ENCODE measurements at places on chromosomes 16 and 17.

- DNase-seq = peak; percentile 79
Measured at GRCh38 chr17:18181358-18181757, 2.3 kb upstream of the ALKBH5 start.

DNA sequence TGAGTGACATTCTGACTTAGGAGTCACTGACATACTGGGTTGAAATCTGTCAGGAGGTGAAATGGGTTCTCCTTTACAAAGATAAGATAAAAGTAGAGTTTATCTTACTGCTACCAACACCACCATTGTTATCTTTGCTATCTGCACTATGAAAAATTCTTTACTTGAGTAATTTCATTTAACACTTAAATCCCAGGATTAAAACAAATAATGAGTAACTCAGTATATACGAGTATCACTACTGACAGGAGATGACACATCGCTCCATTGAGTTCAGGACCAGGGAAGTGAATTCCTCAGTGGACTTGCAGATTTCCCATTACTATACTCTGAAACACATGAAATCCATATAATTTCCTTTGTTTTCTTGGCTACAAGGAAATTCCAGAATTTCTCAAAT lies 242.1 kb upstream of the NLRP1 start:
- DNase-seq = no peak

DNA sequence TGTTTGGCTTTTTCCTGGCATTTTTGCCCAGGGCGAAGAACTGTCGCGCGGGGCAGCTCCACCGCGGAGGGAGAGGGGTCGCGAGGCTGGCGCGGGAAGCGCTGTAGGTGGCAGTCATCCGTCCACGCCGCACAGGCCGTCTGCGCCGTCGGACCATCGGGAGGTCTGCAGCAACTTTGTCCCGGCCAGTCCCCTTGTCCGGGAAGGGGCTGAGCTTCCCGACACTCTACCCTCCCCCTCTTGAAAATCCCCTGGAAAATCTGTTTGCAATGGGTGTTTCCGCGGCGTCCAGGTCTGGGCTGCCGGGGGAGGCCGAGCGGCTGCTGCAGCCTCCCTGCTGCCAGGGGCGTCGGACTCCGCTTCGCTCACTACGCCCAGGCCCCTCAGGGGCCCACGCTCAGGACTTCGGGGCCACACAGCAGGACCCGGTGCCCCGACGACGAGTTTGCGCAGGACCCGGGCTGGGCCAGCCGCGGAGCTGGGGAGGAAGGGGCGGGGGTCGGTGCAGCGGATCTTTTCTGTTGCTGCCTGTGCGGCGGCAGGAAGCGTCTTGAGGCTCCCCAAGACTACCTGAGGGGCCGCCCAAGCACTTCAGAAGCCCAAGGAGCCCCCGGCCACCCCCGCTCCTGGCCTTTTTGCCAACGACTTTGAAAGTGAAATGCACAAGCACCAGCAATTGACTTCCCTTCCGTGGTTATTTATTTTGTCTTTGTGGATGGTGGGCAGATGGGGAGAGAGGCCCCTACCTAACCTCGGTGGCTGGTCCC lies 2.3 kb upstream of the CBX4 start:
- DNase-seq = peak; percentile 51

DNA sequence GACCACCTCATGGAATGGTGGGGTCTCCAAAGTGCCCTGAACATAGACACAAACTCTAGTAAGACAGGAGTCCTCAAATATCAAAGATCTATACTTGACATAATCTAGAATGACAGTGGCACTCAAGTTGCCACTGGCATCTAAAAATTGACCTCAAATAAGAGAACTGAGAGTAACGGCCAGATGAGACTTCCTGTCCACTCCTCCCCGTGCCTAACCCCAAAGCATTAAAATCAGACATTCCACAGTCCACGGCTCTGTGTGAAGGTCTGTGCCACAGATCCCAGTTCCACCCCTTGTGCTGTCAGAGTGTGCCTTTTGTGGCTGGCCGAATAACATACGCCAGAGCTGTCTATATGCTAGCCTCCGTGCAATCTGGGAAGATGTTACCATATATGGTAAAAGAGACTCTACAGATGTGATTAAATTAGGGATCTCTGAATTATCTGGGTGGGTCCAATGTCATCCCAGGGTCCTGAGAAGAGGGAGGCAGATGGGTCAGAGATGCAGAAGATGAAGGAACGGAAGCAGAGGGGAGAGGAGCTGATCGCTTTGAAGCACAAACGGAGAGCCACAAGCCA lies 21.0 kb upstream of the EVPL start:
- no peak for DNase-seq

GRCh38 chr17:12256380-12256995 lies 235.8 kb downstream of the MAP2K4 start:
- peak; percentile 45 for DNase-seq
